Stromal cell of bone marrow (primary cell): ENCODE measurements at places on chromosomes 7 and 10.

GRCh38 chr7:40700653-40701421 is 566.0 kb downstream of the SUGCT start:
- peak; percentile 52 for DNase-seq

- DNase-seq = no peak
These were observed 24.5 kb downstream of the OGDHL start for GRCh38 chr10:49737474-49738201.

DNA sequence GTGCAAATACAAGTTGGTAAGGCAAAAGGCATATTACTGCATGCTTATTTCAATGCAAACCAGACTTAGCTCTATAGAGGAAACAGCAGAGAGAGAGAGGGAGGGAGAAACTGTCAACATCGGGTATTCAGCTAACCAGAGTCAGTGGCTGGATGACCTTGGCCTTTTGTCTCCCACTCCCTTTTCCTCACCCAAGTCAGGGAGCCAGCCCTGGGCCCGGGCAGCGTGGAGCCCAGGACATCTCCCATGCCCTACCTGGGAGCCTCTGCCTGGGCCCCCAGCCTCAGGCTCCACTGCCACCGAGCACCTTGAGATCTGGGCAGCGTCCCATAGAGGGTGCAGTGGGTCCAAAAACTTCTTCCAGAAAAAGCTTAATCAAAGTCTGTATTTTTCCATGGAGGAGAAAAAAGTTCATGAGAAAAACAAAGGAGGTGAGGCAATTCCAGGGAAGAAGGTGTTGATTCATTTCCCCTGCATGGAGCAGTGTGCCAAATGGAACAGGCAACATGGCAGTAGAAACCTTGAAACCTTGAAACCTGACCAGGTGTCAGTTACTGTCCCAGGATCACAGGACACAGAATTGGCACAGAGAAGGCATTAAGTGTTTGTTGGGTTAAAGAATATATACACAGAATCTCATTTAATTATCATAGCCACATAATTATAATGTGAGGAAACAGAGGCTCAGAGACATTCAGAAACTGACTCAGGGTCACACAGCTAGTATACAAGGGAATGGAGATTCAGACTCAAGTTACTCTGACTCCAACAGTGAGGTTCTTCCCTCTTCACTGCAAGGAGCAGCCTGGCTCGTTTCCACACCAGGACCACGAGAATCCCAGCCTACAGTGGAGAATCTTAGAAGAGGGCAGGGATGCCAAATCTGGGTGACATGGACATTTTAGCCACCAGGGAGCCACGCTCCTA is 5.8 kb upstream of the NCOA4 start:
- no peak for DNase-seq

DNA sequence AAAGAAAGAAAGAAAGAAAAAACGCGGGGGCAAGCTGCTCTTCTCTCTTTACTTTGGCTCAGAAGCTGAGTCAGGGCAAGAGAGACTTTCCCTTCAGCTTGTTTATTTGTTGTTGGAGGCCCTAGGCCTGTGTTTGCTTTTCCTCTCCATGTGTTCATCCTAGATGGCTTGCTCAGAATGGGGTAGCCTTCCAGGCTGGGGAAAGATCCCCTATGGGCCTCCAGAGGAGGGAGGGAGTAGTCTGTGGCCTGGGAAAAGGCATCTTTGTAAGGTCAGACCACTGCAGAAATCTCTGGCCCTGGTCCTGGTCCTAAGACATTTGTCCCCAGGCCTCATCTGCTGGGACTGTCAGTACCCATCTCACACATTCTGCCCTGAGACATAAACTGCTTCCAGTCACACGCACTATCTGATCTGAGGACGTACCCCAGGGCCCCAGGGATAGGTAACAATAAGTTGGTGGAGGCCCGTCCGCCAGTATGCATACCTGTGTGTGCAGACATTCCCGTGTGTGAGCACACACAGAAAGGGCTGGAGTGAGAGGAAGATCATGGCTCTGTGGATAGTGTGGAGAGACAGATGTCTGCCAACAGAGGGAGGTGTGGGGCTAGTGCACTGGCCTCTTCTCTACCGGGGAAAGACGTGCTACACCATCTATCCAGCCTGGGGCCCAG is 4.9 kb upstream of the SCD start:
- DNase-seq = peak; percentile 39

DNA sequence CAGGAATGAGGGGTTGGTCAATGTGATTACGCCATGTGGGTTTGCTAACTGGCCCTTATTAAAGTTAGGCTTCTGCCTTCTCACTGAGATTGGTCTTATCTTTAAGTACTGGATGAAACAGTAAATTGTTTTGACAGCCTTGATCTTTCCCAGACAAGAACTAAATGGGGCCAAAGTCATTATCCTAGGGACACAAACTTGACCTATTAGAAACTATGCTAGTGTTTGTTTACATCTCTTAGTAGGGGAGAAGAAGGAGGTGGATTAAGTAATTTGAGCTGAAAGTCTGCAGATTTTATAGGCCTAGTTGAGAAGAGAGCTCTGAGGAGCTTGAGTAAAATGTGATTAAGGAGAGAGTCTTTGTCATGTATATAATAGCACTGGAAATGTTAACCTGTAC is 386.9 kb downstream of the HTR7 start:
- DNase-seq = no peak

GRCh38 chr10:620417-620816 is 69.1 kb downstream of the DIP2C start:
- no peak for DNase-seq

GRCh38 chr7:939843-940242 is 14.6 kb downstream of the ADAP1 start:
- no peak for DNase-seq

DNA sequence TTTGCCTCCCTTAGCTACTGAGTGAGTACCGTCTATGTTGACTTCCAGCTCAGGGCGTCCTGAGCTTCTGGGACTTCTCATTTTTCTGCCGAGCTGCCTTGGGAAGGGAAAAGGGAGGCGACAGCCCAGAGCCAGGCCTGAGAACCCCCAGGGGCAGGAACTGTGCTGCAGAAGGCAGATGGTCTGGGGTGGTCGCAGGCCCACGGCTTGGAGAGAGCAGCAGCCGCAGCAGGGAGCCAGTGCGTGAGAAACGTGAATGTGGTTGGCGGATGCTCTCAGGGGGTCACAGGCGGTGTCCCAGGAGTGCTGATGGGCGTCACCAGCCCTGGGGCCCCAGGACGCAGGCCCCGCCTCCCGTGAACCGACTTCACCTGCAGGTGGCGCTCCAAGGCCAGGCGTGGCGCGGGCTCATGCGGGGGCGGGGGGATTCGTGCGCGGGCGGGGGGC is 9.2 kb upstream of the PWWP2B start:
- DNase-seq = no peak

GRCh38 chr10:33333260-33334101 is 986 bp downstream of the NRP1 start:
- DNase-seq = no peak

GRCh38 chr10:103969436-103969835 is 2.5 kb downstream of the SLK start:
- no peak for DNase-seq

DNA sequence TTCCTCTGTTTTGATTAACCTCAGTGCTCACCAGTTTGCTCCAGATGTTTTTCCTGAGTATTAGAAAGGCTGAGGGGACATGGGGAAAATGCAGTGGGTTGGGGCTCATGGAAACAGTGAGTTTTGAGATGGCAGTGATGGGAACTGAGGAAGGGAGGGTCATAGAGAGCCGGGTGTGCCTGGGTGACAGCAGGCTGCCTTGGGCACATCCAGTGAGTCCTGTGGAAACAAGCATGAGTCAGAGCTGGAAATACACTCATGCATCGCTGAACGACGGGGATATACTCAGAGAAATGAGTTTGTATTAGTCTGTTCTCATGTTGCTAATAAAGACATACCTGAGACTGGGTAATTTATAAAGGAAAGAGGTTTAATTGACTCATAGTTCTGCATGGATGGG is 202.2 kb downstream of the TMEM178B start:
- DNase-seq = no peak

DNA sequence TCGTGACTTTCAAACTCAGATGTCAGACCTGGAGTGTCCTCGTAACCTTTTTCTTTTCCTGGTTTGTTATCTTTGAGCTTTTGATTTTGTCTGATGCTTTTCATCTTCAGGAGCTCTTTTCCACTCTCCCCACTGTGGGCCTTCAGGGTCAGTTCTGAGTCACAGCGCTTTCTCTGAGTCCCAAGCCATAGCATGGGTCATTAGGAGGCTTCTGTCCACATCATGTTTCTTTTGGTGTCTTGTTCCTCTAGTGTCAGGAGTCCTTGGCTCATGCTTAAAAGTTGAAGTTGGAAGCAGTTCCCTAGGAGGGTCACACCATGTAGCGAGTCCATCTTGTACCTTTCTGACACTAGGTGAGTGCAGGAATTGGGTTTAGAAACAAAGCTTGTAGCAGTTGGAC is 40.3 kb downstream of the DAGLB start:
- DNase-seq = no peak

- no peak for DNase-seq
These were observed 106.0 kb downstream of the TCERG1L start for GRCh38 chr10:131205556-131205955.

GRCh38 chr7:74104702-74105101 is 21.1 kb downstream of the LIMK1 start:
- DNase-seq = no peak

- peak; percentile 28 for DNase-seq
These were observed 675 bp upstream of the SCD start for GRCh38 chr10:100346351-100346764.

DNA sequence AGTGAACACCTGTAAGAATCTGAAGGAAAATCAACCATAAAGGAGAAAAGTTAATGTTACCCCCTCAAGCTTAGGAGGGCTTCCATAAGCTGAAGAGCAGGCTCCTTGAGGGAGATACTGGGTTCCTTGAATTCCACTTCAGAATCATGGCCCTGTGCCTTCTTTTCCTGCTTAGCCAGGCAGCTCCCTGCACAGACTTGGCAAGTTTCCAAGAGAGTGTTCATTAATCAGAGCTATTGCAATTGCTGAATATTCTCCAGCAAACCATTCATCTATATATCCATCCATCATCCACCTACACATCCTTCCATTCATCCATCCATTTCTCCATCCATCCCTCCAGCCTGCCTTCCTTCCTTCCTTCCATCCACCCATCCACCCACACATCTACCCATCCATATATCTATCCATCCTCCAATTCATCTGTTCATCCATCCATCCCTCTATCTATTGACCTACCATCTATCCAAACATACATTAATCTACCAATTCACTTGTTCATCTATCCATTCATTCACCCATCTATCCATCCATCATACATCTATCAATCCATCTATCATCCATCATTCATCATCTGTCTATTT is 574.4 kb downstream of the PTPRN2 start:
- no peak for DNase-seq

DNA sequence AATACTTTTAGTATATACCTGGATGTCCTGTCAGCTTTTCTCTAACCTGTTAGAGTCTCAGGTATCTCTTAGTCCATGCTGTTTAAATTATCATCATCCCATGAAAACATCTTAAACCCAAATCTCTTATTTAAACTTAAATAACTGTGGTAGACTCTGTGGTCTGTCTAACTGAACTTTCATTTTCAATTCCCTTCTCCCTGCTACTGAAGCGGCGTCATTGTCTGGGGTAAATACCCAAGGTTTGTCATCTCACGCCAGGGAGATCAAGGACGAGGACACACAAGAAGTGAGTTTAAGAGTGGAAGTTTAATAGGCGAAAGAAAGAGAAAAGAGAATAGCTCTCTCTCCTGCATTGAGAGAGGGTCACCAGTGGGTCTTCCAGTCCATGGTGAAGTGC is 804.4 kb upstream of the CELF2 start:
- no peak for DNase-seq

- DNase-seq = no peak
These were observed 1.6 kb downstream of the PANK1 start for GRCh38 chr10:89643431-89643811.

GRCh38 chr10:72316748-72317435 is 37.8 kb downstream of the DNAJB12 start:
- no peak for DNase-seq

DNA sequence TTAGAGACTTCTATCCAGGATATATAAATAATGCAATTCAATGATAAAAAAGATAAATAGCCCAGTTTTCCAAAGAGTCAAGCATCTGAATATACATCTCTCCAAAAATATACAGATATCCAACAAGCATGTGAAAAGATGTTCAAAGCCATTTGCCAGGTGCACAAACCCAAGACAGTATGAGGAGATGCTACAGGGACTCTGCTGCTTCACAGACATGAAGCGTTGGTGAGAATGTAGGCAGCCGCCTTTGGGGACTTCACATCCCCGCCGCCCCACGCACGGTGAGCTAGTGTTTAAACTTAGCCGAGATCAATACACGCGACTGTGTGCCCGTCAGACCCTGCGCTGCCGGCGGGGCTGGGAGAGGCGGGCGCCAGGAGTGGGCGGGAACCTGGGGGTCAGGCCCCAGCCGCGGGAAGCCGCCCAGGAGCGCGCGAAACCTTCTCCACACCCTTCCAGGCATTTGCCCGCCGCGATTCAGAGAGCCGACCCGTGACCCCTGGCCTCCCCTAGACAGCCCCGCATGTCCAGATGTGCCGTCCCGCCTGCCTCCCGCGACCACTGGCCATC is 927 bp upstream of the ALOX5 start:
- no peak for DNase-seq

- no peak for DNase-seq
These were observed 25.9 kb downstream of the PRKG1 start for GRCh38 chr10:51100221-51100620.

- no peak for DNase-seq
These were observed 19.9 kb upstream of the HOXA13 start for GRCh38 chr7:27219821-27220220.

DNA sequence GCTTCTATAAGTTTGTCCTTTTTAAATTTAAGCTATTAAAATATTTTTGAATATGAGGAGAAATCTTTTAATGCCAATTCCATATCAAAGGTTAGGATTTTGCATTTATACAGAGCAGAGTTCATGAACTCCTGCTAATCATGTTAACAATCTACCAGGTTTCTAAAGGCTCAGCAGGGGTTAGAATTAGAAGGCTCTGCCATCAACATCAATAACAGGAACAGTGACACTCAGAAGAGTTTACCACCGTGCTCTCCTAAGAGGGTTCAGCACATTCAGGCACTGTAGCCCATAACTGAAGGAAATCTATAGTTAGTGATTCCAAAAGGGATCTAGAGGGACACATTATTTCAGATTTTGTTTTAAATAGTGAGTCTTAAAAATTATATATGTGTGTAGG is 100.1 kb downstream of the HOXA1 start:
- DNase-seq = no peak

DNA sequence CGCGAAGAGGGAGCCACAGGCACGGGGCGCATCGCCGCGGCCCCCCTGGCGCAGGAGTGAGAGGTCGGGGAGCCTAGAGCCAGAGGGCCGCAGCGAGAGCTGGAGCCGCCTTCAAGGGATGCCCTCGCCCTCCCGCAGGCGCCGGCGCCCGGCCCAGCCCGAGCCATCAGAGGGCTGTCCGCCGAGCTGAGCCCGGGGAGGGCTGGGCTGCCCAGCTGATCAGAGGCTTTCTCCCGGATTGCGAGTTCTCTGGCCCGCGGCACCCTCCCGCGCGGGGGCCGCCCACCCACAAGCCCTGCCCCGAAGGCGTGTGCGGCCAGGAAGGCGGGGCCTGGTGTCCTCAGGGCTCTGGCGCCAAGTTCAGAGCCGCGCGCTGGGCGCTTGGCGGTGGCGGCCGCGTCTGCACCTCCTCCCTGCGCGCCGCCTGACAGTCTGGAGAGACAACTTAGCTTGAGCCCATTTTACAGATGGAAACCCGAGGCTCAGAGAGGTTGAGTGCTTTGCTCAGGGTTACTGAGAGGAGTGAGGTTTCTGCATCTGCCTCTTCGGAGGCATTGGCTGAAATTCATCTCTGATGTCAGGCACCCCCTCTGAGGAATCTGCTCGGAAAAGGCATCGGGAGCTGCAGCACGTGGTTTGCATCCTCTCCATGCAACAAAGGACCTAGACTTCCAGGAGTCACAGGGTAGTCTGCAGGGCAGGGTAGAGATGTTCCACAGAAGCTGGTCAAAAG is 3.8 kb upstream of the ANTXRL start:
- DNase-seq = peak; percentile 37
